ENCODE measurements at places on chromosomes 6 and 20.

DNA sequence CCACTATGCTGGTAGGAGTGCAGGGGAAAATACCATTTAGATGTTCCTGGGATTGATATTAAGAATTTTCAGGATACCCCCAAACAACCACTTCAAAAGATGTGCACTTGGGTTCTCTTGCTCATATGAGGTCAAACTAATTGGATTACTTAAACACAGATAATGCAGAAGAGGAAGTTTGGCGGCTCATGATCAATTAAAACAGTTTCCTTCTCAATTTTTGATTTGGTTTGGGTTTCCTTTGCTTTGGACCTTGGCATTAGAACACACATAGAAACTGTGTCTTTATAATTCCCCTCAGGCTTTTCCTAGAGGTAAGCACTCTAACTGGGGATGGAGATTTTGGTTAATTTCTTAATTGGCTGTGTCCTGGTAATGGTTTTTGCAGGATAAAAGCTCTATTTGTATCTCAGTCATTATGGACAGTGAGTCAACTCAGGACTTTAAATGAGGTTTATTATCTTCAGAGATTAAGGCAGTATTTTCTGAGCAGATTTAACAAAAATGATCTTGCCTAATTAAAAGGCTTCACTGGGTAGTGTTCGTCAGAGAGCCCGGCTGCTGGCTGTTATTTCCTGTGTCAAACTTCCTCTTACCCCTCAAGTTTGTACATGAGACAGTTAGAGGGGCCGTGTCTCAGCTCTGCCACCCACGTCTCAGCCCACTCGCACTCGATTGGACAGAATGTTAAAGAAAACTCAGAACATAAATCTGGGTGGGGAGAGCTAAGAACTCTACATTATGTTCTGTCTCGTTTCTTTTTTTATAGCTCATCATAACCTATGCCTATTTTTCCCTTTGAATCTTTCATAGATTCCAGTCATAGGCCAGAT lies 50.3 kb upstream of the PREP start:
- DNase-seq: peak; percentile 32

DNA sequence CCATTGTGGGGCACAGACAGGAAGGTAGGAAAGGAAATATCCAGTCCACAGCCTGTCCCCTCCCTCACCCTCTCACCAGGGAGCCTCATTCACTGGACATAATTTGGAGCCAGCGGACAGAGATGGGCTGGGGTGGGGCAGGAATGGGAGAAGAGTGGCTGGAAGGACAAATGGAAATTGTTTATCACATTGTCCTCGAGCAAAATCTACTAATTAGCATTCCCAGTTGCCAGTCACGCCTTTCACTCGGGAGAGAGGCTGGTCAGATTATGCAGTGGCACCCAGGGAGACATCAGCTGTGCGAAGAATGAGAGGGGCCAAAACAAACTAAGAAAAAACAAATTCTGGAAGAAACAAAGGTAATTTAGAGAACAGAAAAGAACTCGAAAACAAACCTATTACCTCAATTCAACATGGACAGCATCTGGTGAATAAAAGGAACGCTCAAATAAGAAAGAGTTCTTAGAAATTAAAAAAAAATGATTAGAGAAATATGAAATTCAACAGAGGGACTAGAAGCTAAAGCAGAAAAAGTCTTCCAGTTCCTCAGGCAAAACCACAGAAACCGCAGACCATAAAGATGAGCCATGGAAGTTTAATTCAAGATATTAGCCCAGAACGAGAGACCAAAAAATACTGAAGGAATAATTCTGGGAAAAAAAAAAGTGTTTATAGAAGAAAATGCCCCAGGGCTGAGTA lies 108.5 kb upstream of the RALGAPA2 start:
- no peak for DNase-seq

DNA sequence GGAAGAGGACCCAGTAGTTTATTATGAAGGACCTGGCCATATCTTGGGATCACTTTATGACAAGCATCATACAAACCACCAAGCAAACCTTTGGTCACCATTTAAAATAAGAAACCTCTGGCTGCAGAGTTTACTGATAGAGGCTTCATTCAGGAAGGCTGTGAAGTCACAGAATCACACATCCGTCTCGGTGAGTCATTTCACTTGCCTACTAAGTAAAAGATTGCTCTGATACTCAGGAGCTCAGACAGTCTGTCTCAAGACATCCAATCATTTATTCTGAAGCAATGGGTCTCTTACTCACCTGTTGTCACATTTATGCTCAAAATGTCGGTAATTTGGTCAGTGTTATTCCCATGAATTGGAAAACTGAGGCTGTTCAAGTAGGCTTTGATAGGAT lies 33.7 kb downstream of the ADGRF5 start:
- no peak for DNase-seq

- DNase-seq: no peak
These were observed 312.3 kb downstream of the CDC5L start for GRCh38 chr6:44699851-44700250.

DNA sequence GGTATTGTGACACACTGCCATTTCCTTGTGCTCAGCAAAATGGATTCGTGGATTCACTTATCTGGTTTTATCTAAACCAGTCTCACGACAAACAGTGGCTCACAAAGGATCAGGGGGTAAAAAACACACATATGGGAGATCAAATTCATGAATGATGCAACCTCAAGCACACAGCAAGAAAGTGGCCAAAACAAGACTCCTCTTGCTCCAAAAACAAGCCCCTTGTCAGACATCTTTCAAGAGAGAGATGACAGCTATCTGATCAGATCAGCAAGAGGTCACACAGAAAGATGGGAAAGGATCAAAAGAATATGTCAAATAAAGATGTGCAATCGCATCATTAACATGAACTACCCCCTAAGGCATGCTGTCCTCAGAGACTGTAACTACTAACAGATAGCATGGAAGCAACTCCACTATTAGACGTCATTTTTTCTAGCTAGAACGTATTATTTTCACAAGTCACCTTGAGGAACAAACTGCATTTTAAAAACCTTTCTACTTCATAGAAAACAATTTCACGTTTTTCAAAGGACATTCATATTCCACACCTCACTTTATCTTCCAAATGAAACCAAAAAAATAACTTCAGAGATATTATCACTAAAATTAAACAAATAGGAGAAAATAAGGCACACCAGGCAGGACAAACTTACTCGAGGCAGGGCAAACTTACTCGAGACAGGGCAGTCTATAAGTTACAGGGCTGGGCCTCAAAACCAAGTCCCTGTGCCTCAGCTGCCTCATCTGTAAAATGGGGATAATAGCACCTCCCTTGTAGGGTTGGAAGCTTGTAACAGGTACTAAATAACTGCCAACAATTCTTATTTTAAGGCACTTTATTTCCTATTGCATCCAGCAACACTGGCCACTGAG lies 122.3 kb downstream of the PREX1 start:
- DNase-seq: no peak

- no peak for DNase-seq
These were observed 38.0 kb upstream of the PDE10A start for GRCh38 chr6:165701005-165701404.
